ENCODE measurements at places on chromosomes 7 and 10. TPM values are rescaled to one million over a fixed set of nuclear protein-coding genes. Genes with fewer than 3 reads are reported as not detected.

DNA sequence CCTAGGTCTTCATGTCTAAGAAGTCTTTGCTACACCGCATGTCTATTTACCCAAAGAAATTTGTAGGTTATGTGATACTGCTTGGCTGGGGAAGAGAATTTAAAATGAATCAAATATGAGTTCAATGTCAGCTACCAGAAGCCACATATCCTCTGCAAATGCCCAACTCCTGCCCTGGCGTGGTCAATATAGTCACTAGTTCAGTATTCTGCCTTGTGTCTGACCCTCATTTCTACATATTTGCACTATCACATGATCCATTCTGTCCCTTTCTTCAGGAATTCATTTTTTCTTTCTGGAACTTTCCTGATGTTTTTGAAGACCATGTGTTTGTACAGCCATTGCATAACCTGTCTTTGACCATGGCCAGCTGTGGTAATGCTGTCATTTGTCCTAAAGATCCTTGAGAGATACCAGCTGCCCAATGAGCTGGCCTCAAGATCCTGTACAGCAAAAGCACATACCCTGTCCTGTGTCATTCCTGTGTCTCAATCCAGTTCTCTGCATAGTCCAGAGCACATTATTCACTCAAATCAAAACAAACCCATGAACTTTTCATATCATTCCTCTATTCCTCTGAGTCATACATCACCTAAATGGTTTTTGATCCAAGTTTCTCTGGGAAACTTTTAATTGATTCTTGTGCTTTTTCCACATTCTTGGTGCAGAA lies 524.5 kb downstream of the PARD3 start:
- no peak for DNase-seq

DNA sequence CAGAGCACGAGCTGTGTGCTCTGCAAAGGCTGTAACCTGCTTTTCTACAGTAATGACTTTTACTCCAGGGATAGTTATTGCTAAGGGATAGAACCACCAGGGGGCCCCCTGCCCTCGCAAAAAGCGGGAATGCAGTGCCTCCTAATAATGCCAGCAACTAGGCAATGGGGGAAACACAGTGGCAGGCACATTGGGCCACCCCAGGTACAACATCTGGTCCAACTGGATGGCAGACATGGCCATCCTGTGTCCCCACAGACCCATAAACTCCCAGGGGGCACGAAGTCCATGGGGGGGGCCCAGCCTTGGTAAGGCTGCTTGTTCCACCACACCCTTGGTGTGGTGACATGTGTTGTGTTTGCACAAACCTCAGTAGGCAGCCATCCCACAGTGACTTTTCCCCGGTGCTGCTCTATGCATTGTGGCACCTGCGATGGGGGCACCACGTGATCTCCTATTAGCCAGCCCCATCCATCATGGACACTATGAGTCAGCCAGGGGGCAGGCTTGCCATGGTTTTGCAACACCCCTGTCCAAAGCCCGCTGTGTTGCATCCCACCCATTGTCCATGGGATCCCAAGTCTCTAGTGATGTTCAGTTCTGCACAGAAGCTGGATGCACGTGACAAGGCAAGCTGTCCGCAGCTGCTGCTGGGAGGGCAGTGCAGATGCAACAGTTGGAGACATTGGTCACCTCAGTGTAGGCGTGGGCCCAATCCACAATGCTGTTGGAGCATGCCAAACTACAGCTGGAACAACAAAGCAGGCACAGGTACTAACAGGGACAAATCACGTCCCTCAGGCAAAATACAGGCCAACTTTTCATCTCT lies 84.0 kb downstream of the ANLN start:
- no peak for DNase-seq

GRCh38 chr7:118151671-118152070 lies 32.3 kb upstream of the LSM8 start:
- no peak for DNase-seq

DNA sequence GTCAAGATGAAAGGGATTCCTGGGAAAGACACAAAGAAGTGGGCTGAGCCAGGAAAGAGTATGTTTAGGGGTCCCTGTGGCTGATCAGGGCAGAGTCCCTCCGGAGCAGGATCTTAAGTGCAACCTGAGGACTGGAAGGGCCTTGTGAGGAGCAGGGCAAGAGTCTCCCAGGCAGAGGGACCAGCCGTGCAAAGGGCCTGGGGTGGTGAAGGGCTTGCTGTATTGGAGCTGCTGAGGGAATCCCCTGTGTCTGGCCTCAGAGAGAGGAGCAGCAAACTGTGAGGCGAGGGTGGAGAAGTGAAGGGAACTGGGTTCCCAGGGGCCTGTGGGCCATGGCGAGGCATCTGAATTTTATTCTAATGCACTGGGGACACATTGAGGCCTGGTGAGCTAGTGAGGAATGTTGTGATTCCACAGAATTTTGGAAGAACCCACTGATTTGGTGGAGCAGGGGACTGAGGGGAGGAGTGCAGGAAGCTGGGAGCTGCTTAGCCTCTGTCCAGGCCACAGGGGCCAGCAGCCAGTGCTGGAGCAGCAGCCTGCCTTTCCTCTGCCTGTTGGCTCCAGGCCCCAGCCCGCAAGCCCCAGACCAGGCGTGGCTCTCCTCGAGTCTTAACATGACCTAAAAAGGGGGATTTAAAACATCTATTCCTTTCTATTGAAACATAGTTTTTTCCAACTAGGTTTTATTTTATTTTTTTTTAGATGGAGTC lies 138.4 kb upstream of the IGFBP3 start:
- DNase-seq: no peak

GRCh38 chr7:117567781-117568180 lies 88.0 kb downstream of the CFTR start:
- DNase-seq: no peak

DNA sequence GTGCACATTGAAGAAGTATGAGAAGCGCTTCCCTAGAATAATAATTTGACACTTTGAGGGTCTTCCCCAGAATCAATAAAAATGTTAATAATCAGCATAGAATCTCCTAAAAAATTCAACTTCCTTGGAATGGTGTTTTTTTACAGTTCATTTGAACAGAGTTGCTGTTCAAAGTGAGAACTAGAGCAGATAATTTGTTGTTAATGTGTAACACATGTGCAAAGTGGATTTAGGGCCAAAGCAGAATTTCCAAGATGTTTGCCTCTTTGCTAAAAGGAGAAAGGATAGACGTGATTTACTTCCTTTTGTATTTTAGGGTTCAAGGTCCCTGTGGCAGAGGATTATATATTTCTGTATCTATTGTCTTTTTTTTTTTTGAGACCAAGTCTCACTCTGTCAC lies 73.8 kb downstream of the ZNF277 start:
- no peak for DNase-seq

DNA sequence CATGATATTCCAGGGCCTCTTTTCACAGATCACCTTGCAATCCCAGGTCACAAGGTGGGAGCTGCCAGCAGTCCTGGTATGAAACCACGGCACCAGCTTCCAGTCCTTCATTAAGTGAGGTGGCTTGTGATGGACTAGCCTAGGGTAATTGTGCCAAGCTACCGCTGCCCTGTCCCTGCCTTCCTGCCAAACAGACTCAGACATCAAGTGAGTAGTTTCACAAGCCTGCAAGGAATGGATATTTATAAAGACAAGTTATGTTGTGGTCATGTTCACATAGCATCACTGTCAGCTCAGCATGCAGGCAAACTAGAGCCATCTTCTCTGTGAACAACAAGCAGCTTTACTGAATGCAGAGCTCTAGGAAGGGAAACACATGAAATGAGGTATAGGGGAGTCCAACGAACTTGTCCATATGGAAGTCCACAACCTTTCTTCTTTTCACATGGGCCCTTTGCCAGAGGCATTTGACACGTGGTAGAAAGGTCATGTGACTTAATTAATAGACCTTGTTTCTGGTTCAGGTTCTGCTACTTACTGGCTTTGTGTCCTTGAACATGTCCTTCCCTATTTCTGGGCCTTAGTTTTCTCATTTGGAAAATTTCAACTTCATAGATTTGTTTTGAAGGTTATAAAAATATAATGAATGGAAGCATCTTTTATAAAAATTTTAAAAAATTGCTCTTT lies 1061.2 kb downstream of the KCNMA1 start:
- no peak for DNase-seq

DNA sequence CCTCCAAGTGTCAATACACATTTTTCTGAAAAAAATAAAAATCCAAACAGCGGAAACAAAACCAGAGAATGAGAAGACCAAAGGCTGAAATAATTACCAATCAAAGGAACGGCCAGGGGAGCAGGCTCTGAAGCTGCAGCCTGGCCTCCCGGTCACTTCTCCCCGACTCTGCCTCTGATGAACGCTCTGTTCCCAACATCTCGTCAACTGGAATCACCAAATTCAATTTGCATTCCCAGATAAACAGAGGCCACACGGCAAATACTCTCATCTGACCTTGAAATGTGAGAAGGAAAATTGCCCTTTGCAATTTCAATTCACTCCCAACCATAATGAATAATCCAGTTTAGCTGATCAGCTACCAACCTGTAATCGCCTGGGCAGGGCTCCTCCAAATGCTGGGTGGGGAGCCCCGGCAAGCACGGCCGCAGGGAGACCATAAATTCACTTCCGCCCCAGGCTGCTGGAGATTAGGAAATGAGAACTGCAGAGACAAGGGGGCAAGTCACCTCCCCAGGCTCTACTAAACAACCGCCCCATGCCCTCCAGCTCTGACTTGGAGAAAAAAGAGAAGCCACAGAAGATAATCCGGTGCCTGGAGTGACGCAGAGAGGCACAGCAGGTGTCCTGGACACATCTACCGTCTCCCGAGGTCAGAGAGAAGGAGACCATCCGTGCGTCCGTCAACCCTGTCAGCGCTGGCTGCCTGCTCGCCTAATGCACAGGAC lies 153.2 kb downstream of the MAD1L1 start:
- DNase-seq: no peak

DNA sequence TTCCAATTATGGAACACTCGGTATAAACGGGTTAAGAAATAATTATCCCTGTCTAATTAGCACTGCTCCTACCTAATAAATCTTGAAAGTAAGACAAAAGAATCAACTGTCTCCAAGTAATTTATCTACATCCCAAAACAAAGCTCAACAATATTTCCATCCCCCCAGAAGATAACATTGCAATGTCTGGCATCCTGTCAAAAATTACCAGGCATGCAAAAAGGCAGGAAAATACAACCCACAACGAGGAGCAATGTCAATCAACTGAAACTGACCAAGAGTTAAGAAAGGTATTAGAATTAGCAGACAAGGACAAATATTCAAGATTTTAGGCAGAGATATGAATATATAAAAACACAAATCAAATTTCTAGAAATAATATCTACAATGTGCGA lies 84.5 kb upstream of the SVIL start:
- DNase-seq: no peak

GRCh38 chr10:106826716-106827115 lies 337.8 kb downstream of the SORCS1 start:
- no peak for DNase-seq

- DNase-seq: peak; percentile 5
Observed at GRCh38 chr7:105838627-105839231, 37.7 kb downstream of the ATXN7L1 start.

- DNase-seq: no peak
Observed at GRCh38 chr10:130771491-130771946, 540.0 kb downstream of the TCERG1L start.

GRCh38 chr7:115552766-115553165 lies 477.8 kb downstream of the TFEC start:
- DNase-seq: no peak

DNA sequence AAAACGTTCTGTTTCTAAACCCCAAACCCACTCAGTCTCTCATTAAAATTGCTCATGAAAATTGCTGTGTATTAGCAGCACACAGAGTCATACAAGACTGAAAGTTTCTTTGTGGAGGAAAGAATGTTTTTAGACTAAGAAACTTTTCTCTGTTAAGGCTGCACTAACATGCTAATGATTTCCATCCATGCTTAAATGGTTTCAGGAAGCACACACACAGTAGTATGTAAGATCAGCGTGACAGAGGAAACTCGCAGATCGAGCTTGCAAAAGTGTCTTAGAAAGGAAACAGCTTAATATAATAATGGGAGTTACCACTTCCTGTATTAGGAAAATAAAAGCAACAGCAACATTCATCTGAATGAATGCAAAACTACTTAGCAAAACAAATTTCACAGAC lies 112.7 kb downstream of the ICA1 start:
- no peak for DNase-seq

GRCh38 chr7:142381727-142382390 lies 124.0 kb upstream of the PRSS58 start:
- peak; percentile 31 for DNase-seq

DNA sequence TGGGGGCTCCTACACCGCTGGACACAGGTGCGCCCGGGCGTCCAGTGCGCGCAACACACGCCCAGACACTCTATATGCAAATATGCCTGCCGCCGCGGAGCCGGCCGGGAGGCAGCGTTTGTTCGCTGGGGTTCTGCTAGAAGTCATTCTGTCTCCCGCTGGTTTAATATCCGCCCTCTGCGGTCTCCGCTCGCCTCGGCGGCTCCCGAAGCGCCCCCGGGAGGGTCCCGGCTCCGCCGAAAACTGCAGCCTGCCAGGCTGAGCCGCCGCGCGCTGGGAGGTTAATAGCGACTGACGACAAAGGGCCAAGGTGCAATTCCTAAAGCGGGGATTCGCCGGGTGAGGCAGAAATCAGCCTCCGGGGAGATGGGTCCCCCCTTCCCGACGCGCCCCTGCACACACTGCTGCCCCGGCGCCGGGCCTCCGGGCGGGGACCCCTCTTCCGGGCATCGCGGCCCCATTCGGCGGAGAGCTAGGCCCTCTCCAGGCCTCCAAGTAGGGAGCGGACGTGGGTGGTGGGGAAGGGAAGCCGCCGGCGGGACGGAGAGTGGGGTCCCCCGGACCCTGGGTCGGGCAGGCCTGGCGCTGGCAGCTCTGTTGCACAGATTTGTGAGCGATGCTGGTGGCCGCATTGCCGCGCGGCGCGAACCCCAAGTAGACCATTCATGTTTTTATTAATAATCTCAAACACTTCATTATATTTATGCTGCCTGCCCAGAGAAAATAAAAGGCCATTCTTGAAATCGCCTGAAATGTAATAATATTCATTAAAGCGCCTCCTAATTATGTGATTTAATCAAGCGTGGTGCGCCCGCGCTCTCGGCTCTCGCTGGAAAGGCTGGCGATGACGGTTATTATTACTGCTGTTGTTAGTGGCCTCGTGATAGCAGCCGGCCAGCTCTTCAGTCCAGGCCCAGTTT lies 9.1 kb downstream of the EN2 start:
- no peak for DNase-seq

DNA sequence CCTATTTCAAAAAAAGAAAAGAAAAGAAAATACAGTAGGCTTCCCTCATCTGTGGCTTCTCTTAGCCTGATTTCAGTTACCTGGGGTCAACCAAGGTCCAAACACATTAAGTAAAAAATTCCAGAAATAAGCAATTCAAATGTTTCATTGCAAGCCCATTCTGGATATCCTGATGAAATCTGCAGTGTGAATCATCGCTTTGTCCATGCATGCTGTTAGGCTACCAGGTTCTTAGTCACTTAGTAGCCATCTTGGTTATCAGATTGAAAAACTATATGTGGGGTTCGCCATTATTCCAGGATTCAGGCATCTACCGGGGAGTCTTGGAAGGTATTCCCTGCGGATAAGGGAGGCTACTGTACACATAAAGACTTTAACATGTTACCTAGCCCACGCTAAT lies 991 bp upstream of the FAM204A start:
- no peak for DNase-seq

- no peak for DNase-seq
Observed at GRCh38 chr7:135328526-135328925, 94.9 kb downstream of the STRA8 start.

- no peak for DNase-seq
Observed at GRCh38 chr7:100567031-100567730, 6.5 kb downstream of the SAP25 start.

The NOS3 gene
- 3.1 TPM for total RNA-seq

The CC2D2B gene
- total RNA-seq: not detected

The DPYSL4 gene
- total RNA-seq: 21.5 TPM

The GLI3 gene
- 6.2 TPM for total RNA-seq

The LEP gene
- not detected for total RNA-seq

The BICC1 gene
- 64.6 TPM for total RNA-seq

The THSD7A gene
- 26.2 TPM for total RNA-seq

The PDCD11 gene
- total RNA-seq: 53.0 TPM

The ICA1 gene
- total RNA-seq: 20.7 TPM

All from kidney epithelial cell (primary cell).